ENCODE measurements at places on chromosomes 12 and 14.

- no peak for DNase-seq
Observed at GRCh38 chr12:80325167-80325959, 118.7 kb upstream of the PTPRQ start.

- DNase-seq: no peak
Observed at GRCh38 chr14:64149921-64150320, 144.2 kb downstream of the ESR2 start.

DNA sequence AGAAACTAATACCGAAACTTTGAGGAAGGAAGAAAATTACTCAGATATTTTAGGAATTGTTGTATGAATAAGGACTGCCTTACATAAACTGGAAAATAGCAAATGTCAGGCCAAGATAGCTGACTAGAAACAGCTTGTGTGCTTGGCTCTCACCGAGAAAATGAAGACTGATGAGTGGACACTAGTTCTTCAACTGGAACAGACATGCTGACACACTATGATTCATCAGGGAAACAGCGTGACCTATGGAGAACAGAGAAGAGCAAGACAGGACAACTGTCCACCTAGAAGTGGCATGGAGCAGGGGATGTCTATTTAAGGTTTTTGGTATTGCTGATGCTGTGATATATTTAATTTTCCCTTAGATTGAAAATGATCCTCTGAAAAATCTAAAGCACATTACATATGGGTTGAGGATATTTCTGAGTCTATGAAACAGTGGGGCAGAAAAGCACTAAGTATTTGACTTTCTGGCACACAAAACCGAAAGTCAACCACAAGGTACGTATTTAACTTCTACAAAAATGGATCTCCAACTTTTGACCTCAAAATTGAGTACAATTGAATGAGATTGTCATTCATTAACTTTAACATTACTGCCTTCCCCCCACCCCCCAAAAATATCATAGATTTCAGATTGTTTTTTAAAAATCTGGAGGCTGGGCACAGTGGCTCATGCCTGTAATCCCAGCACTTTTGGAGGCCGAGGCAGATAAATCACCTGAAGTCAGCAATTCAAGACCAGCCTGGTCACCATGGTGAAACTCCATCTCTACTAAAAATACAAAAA is 863.2 kb downstream of the LRFN5 start:
- no peak for DNase-seq

DNA sequence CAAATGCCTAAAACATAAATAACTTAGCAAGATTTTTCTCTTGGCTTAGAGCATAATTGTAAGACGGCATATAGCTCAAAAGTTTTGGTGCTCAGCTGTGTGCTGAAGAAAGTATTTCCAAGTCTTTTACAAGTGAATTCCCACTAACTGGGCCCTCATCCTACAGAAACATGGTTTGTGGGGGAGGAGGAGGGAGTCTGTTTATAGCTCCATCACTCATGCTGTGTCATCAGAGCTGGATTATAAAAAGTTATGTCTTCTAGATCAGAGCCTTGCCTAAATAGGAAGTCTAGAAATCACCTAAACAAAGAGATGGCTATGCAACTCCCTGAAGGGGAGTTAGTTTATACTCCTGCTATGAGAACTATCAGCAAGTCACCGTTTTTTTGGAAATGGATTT is 65.9 kb upstream of the OTOGL start:
- DNase-seq: no peak

DNA sequence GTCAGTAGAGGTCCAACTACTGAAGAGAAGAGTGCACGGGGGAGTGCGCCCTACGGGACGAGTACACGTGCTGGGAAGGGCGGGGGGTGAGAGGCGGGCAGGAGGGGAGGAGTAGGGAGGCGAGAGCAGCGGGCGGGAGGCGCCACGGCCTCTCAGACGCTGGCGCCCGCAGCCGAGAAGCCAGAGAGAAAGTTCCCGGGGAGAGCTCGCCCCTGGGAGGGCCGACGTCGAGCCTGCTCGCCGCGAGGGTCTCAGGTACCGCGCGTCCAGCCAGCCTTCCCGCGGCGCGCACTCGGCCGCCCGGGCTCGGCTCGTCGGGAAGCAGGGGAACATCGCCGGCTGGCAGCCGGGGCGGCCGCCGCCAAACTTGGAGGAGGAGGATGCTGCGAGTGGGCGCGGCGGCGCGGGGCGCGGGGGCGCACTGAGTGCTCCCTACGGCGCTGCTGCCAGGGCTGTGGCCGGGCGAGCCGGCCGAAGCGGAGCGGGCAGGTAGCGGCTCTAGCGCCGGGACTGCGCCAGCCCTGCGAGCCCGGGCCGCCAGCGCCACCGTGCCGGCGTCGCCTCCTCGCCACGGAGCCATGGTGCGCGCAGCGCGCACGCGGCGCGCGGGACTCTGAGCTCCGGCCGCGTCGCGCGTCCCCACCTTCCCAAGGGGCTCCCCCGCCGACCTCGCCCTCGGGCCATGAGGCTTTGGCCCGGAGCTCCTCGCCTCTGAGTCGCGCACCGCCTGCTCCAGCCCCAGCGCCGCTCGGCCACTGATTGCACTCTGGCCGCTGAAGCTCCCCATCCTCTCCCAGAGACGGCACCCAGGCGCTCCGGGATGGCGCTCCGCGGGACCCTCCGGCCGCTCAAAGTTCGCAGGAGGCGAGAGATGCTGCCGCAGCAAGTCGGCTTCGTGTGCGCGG is at the start of gene SLC24A4:
Gene SLC24A4, plus strand, starts transcription at position 155 of the 905 bp plus-strand sequence. Its CDS starts 666 bp downstream, at position 821.
- DNase-seq: no peak

DNA sequence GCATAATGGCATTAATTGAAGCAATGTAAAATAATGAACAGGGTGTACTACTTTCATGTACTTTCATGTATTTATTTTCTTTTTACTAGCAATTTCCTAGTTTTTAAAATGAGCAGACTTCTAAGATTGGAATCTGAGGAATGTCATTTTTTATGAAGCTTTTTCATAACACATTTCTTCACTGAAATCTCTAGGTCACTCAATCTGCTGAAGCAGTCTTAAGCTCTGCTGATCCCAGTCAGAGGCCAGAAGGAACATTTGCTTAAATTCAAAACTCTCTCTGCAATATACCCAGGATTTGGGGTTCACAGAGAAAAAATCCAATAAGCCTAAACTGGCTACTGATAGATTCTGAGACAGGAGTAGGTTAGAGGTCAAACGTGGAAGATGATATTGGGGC is 73.6 kb upstream of the CNTN1 start:
- DNase-seq: no peak

- DNase-seq: no peak
Observed at GRCh38 chr12:52945389-52946232, 3.3 kb upstream of the KRT18 start.

DNA sequence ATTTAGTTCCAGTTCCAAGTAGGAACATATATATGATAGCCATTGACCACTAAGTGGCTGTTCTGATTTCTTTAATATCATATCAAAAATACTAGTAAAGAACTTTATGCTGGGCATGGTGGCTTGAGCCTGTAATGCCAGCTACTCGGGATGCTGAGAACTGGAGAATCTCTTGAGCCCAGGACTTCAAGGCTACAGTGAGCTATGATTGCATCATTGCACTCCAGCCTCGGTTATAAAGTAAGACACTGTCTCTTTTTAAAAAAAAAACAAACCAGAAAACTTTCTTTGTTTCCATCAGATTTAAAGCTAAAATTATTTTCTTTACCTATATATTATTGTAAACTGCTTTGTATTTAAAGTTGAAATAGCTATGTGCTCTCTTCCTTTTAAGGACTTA is 127.0 kb downstream of the SCAF11 start:
- no peak for DNase-seq

GRCh38 chr12:10366875-10367274 is 23.0 kb downstream of the KLRK1 start:
- DNase-seq: no peak

DNA sequence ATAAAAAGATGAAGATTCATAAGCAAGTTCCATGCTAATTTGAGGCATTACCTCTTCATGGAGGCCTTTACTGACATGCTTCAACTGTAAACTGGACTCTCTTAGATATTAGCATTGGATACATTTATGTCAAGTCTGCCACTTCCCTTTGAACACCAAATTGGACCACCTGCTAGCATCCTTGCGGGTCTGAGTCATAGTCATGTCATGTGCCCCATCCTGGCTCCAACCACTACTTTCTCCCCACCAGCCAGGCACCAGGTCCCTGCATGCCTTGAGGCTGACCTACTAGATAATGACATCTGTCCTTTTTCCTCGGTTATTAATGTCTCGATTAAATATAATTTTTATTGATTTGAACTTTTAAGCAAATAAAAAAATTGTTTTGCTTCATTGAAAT is 32.9 kb upstream of the EEA1 start:
- no peak for DNase-seq

GRCh38 chr12:70664465-70664881 is 27.2 kb upstream of the PTPRB start:
- DNase-seq: no peak

DNA sequence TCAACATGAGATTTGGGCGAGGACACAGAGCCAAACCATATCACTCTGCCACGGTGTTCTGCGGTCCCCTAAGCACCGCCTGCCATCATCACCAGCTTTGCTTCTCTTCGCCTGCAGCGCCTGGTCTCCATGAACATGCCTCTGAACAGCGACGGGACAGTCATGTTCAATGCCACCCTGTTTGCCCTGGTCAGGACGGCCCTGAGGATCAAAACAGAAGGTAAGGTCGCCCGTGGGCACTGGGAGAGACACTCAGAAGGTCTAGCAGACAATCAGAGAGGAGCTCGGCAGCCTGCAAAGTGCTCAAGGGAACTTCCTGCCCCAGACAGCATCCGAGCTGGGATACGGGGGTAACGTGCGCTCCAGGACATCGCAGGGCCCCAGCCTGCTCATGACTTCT is 126.0 kb upstream of the FKBP4 start:
- no peak for DNase-seq

GRCh38 chr14:20782280-20782890 is 1.3 kb downstream of the RNASE6 start:
- no peak for DNase-seq

GRCh38 chr14:65840118-65840751 is 427.7 kb downstream of the FUT8 start:
- DNase-seq: no peak

DNA sequence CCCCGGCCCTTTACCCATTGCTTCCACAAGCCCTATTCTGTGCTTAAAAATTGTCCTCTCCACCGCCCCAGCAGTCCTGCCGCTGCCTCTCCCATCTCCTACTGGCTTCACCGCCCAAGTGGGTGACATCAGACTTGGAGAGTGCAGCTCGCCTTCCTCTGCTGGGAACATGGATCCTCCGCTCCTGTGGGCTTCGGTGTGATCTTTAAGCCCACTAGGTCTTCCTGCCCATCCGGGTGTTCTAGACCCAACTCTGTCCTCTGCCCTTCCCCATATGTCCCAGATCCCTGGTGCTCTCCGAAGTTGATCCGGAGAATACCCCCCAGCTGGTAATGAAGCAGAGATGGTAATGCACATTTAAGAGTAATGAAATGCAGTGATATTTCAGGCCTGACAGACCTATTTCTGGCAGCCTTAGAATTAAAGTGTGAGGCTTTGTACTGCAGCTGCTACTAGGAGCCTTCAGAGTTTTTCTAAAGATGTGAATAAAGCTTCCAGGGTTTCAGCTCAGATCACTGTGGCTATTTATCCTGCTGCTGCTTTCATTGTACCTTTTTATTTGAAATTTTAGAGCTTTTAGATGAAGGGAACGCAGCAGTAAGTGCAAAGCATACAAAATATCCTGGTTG is 22.9 kb upstream of the CTDSP2 start:
- no peak for DNase-seq

DNA sequence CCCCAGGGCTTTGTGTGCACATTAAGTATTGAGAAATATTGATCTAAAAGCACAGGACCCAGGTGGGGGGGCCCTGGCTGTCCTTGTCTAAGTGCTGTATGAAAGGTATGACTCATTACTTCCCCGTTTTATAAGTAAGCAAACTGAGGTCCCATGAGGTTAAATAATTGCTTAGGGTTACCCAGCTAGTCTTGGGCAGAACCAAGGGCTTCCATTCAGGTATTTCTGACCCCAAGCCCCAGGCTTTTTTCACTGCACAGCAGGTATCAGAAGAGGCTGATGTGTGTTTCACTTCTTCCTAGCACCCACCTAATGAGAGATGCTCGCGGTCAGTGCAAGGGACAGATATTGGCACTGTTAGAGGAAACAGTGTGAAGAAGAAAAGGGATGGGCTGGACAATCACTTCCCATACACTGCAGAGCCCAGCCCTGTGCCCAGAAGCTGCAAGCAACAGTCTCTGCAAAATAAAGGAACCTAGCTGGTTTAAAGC is 4.7 kb upstream of the TC2N start:
- DNase-seq: no peak

- no peak for DNase-seq
Observed at GRCh38 chr12:10737249-10737648, 14.1 kb upstream of the YBX3 start.

DNA sequence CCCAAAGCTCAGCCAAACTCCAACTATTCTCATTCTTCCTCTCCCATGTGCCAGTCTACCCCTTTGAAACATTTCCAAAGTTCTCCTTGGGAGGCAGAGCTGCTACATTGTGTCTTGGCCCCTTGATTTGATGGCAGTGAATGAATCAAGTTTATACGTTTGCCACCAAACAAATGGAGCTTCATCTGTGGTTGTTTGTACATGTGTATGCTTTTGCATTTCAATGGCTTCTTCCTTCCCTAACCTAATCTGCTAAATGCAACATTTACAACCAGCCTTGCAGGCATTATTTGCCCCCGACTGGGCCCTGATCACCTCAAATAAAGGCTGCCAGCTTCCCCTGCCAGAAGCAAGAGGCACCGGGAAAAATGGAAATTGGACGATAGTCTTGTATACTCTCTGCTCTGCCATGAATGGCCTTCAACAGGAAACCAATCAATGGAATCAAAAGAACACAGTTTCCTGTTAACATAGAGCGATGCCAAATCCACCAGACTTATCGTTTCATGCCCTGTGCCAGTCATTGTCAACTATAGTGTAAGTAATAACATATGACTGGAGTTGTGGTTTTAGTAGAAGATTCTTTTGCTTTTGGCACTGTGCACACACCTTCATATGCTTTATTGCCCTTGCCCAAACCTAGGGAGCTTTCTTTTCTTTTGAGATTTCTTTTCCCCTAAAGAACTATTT is 97.8 kb downstream of the TMEM30B start:
- DNase-seq: no peak

DNA sequence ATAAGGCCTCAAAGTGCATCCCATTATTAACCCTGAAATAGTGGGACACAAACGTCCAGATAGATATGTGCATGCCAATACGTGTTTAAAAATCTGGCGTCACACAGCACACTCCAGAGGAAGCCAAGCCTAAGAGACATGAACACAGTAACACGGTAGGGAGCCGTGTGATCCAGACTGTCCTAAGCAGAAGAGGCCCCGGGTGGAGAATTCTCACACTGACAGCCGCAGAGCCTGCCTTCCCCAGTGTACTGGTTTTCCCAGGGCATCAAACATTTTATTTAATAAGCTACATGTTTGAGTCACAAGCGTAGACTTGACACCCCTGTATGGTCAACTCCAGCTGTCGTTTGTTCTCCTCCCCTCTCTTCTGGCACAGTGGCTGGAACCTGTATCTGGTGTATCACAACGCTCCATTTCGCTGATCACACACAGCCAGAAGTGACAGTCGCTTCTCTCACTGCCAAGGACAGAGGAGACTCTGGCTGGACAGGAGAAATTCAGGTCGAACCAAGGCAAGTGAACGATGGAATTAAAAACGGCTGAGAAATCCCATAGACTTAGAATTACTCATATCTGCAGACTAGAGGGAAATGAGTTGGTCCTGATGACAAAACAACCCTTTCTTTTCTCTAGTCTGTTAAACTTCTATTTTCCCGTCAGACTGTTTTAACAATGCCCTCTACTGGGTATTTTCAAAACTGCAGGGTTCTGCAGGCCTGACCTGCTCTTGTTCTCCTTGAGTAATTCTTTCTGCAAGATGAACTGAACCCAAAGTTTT is 359.9 kb downstream of the RGS6 start:
- no peak for DNase-seq

- no peak for DNase-seq
Observed at GRCh38 chr14:99344051-99344758, 72.2 kb upstream of the BCL11B start.
